ENCODE measurements at places on chromosomes 2 and 18.

DNA sequence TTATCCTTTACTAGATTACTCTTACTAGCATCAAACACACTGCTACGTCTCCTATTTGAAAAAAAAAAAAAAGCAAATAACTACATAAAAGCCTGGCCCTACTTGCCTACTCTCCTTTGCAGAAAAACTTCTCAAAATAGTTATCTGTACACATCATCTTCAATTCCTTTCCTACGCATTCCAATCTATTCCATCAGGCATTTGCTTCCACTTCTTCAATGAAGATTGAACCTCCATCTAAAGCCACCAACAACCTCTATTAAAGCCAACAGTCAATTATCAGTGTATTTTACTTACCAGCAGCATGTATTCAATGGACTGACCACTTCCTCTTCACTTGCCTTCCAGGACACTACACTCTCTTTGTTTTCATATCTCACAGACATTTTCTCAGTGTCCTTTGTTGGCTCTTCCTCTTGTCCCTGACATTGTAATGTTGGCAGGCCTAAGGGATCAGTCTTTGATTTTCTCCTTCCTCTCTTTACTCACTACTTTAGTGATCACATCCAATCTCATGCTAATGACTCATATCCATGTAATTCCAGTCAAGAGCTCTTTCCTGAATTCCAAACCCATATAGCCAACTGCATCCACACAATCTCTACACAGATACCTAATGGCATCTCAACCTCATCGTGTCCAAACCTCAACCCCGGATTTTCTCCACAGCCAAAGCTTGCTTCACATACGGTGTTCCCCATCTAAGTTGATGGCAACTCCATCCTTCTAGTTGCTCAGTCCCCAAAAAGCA is 131.3 kb downstream of the CCDC148 start:
- no peak for DNase-seq

DNA sequence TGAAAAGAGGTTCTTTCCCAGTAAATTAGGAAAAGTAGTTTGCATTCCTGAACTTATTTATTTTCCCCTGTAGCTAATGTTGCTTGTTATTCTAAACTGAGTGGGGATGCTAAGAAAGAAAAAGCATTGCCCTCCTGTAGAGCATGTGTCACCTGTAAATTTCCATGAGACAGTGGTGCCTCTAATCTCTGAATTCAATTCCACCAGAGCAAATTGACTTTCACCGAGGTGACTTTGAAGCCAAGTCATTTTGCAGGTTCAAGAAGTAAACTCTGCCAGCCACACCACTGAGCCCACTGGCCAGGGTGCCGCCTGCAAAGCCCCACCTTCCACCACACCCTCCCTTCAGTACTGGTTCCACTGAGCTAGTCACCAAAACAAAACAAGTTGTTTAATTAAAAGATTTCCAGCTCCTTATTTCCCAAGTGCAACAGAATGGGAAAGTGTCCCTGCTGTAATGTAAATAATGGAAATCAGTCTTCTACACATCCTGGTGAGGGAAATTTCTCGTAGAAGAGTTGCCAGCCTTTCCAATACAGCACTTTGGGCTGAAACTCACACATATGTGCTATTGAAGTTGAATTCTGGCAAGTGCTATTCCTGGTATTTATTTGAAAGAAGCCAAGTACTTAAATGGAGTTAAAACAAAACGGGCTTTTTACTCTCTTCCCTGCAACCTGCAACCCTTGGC is 254.8 kb downstream of the RNF152 start:
- DNase-seq, result no peak

DNA sequence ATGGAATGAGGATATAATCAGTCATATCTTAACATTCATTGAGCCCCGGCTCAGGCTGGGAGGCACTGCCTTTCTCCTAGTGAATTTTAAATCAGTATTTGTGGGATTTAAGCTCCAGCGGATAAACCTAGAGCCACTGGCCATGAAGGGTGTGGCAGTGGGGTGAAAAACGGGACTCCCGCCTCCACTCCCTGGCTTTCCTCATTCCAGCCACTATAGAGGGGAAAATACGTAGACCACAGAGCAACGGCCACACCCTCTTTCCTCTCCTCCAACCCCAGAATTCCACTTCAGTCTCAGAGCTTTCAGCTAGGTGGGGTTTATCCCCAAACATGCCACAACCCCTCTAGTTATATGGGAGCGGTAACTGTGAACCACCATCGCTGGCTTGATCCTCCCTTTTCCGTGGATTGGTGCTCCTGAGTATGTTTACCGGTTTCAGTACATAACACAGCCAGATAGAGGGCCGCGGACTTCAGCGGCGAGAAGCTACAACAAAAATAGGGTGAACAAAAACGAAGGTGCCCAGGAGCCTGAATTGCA is 70.6 kb upstream of the ITGB6 start:
- DNase-seq, result no peak

- no peak for DNase-seq
Measured at GRCh38 chr2:28334527-28334894, 58.1 kb upstream of the FOSL2 start.

- DNase-seq, result no peak
Measured at GRCh38 chr18:24465486-24465885, 5.0 kb downstream of the HRH4 start.

DNA sequence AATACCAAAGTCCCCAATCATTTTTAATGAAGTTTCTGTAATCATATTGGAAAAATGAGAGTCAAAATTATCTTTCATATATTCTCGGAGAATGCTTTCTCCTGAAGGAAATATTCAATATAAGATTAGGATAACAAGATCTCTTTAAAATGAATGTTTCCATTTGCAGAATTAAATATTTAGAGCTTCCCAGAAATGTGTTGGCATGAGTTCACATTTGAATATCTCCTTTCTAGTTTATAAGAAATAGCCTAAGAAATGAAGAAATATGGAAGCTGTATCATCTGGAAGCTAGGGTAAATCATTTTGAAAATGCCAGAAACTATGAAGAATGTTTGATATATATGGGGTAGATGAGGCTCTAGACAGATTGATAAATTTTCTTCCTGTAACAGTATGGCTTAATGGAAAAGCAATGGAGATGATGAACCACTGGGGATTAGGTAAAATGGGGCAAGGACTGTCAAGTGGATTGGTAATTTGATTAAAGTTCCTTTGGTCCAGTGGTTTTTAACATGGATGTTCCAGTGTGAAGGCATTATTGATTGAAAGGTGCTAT is 184.6 kb upstream of the ZNF804A start:
- DNase-seq, result no peak

DNA sequence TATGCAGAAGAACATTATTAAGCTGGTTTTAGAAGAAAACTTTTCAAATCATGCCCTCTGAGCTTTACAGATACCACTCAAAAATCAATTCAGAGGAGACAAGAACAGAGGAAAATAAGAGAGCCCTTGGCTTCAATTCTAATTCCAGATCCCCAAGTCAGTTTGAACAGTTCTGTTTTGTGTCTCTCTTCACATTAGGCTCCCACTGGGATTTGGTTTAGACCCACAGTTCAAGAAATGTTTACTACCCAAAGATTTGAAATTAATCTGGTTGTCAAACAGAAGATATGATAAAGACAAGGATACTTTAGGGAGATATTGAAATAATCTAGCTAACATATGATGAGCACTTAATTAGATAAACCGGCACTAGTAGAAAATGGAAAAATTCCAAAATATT is 329.5 kb downstream of the RAD51AP2 start:
- DNase-seq, result no peak

DNA sequence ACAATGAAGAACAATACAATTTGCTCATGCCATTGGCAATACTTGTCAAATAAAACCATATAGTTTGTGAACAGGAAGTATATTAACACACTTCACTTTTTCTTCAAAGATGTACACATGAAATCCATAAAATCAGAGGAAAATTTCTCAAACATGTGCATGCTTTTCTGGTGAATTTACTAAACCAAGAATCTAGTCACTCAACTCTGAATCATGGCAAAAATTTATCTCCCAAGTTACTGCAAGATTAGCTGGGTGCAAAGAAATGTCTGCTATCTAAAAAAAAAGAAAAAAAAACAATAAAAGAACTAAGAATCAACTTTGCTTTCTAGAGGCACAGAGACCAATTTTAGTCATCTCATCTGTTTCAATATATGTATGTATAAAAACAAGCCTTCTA is 419.2 kb downstream of the NR4A2 start:
- no peak for DNase-seq

- DNase-seq, result no peak
Measured at GRCh38 chr18:54119524-54120019, 104.9 kb downstream of the MBD2 start.

GRCh38 chr18:79867666-79868065 is 69.9 kb downstream of the KCNG2 start:
- no peak for DNase-seq

All from T-helper 9 cell (primary cell).